HFFc6 (cell line): ENCODE measurements at places on chromosomes 3 and 15.

DNA sequence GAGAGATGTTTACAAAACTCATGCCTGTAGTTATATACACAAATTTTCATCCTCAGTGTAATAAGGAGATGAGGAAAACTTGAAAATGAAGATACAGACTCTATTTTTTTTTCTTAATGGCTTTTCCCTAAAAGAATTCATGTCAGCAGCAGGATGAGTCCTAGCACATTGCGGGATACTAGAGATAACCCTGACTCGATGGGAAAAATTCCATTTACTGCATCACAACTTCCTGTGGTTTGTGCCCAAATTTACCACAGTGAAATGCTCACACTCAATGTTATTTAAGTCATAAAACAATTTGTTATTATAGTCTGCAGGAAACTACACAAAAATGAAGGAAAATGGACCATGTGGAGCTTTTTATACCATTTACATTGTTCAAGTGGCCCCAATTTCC is 581.9 kb upstream of the ZNF717 start:
- no peak for DNase-seq

- no peak for DNase-seq
These were observed 1.4 kb downstream of the ARID3B start for GRCh38 chr15:74542166-74543042.

GRCh38 chr3:54845011-54845410 is 82.8 kb downstream of the LRTM1 start:
- no peak for DNase-seq

GRCh38 chr3:9398700-9399336 is 1.4 kb downstream of the SETD5 start:
- DNase-seq: no peak

- no peak for DNase-seq
These were observed 119.1 kb downstream of the ATG7 start for GRCh38 chr3:11391174-11391879.

DNA sequence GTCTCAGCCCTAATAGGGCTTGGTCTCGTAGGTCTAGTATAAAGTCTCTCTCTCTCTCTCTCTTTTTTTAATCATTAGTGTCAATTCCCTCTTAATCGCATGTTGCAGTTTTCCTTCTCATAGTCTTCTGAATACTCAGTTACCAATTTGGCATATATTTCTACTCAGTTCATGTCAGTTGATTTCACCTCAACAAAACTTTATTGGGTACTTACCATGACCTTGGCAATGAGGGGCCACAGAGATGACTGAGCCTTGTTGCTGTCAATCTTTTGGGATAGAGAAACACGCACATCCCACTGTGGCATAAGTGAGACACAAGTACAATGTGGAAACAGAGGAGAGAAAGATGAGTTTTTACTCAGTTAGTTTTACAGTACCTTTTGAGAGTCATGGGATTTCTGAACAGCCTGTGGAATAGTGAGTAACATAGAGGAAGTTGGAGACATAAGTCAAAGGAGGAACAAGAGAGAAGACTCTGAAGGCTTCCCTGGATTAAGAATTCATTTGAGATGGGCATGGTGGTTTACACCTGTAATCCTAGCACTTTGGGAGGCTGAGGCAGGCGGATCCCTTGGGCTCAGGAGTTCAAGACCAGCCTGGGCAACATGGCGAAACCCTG is 150.2 kb upstream of the CBLB start:
- DNase-seq: no peak

- peak; percentile 23 for DNase-seq
These were observed 72.5 kb downstream of the OPA1 start for GRCh38 chr3:193665370-193665989.

DNA sequence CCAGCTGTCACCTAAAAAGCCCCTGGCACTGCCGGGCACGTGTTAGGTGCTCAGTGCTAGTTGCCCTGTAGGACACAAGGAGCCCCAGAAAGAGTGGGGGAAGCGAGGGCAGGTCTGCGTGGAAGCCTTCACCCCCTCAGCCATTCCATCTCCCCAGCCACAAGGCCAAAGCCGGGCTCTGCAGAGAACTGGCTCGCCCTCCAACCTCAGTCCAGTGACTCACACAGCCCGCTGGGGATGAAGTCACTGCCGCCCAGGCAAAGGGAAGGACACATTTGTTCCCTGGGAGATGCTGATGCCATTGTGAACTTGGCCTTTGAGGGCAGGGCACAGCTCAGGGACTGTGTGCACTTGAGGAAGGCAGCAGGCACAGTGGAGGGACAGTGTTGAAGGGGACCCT is 48.1 kb downstream of the IQSEC1 start:
- peak; percentile 74 for DNase-seq

DNA sequence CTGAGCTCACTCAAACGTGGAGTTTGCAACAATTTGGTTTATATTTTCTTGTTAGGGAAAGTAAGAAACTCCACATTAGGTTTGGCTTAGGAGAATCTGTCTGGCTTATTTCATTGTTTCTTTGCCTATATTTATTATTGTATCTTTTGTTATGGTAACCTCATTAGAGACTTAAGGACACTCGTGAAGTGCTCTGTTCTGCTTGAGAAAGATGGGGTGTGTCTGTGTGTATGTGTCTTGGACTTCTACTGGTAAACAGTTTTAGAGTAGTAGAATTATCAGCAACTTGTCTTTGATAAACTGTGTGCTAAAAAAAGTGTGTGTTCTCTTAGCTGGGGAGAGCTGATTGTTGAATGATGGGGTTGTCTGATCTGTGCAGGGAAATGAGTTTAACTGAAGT is 306.5 kb downstream of the RBMS3 start:
- DNase-seq: no peak

- peak; percentile 97 for DNase-seq
These were observed 9.3 kb downstream of the STRA6 start for GRCh38 chr15:74193299-74193718.

DNA sequence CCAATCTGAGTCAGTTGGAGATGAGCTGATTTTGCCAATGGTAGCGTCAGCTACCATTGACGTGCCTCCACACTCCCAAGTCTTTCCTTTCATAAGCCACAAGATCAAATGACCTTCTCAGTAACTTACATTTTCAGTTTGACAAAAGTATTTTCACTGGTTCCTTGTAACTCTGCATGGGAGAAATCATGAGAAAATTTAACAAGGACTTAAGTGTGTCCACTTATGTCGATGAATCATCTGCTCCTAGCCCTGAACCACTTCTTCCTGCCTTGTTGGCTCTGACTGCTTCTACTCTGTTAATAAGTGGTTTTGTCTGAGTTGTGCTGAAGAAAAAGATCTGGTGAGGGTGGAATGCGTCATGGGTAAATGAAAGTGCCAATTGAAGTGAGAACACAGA is 101.2 kb downstream of the NFKBIZ start:
- peak; percentile 88 for DNase-seq

DNA sequence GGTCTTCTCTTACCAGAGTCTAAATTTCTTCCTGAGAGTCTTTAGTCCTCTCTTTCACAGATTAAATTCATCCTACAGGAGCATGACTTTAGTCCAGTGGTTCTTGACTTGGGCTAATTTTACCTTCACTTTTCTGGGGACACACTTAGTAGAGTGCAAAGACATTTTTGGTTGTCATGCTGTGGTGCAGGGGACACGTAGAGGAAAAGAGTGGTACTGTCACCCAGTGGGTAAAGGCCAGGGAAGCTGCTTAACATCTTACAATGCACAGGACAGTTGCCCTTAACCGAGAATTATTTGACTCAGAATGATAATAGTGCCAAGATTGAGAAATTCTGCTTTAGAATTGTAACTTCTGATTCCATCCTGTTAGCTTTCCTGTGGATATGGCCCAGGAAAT is 772.5 kb upstream of the GRM7 start:
- no peak for DNase-seq

GRCh38 chr3:71809321-71810026 is 24.5 kb upstream of the PROK2 start:
- no peak for DNase-seq

- DNase-seq: no peak
These were observed 53.5 kb downstream of the DTWD1 start for GRCh38 chr15:49674370-49674769.
